ENCODE measurements at places on chromosomes 4 and X. TPM values are rescaled to one million over a fixed set of nuclear protein-coding genes. Genes with fewer than 3 reads are reported as not detected.

DNA sequence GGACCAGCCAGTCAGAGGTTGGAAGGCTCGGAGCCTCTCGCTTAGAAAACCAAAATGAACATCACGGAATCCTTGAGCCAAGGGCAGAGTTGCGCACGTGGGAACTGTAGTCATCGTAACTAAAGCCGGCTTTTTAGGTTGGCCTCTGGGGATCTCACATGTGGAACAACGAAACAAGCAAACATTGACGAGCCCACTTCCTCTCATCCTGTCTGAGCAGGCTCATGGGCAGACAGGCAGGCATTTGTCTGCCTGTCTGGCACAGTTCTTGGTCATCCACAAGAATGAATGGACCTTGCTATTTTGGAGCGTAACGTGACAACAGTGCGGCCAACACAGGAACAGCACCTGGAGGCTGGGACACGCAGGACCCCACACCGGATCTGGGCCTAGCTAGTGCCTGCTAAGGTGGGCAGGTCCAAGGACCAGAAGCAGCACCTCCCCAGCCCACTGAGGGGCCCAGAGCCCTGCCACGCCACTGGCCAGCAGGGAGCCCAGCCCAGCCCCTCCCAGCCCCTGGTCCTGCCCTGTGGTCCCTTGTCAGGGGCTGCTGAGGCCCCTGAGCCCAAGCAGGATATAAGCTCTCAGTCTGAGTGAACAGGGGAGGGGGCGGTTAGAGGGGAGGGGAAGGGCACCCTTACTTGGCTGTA is 9.2 kb upstream of the TREX2 start:
- DNase-seq = no peak

DNA sequence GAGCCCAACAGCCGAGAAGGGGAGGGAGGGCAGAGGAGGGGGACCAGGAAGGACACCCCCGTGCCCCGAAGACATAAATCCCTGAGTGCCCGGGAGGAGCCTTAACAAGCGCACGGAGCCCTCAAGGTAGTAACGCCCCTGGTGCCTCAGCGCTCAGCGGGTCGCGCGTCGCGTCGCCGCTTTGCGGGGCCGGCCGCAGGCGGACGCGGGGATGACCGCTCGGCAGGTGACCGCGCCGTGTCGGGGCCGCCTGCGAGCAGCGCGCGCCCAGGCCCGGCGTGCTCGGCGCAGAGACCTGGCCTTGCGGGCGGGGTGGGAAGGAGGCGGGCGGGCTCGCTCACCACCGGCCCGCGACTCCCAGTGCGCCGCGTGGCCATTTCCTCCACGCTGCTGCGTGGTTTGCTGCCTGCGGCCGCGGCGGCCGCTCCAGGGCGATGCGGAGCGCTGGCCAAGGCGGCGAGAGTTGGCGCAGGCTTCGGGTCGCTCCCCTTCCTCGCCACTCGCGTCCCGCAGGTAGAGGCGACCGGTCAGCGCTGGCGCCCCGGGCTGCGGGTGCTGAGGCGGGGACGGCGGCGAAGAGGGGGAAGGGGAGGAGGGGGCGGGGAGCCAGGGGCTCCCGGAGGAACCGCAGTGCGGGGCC is 632 bp downstream of the CCSER1 start:
- no peak for DNase-seq

- DNase-seq = no peak
Observed at GRCh38 chr4:185583813-185584212, 48.5 kb upstream of the PDLIM3 start.

DNA sequence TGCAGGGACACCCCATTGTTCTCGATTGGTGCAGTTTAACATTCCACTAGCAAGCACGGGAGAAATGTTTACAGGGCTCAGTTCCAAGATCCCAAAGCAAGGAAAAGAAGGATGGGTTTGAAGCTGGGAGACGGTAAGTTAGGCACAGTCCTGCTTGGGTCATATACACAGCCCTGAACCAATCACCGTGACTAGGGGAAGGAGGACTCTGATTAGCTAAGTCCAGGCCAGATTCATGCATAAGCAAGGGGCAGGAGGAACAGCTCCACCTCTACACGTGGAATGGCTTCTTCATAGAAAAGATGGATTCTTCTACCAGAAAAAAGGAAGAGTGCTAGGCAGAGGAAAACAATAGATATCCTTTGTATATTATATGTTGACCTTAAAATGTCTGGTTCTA is 11.0 kb upstream of the EXOC1L start:
- no peak for DNase-seq

DNA sequence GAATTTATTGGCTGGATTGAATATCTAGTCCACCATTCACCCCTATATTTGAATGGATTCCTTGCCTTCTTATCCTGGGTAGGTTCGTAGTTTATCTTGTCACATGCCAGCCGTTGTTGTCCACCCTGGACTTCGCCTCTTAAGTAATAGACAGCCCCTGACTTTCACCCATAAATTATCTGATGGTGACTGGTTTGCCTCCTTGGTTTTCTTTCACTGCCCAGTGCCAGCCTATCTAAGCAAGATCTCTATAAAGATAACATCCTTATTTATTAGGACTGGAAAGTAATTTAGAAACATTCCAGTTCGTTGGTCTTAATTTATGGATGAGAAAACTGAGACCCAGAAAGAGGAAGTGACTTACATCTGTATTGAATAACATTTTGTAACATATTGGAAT is 410.3 kb downstream of the RPA4 start:
- DNase-seq = no peak

PABPC4L gene
- 2.0 TPM for total RNA-seq
